COR-L47 (cell line): ENCODE measurements at places on chromosomes 12 and 14.

- no peak for DNase-seq
Observed at GRCh38 chr12:38409511-38409910, 92.9 kb downstream of the ALG10B start.

GRCh38 chr12:114342656-114343055, 63.3 kb downstream of the TBX5 start:
- no peak for DNase-seq

GRCh38 chr14:95828649-95829265, 47.9 kb upstream of the TUNAR start:
- no peak for DNase-seq

- no peak for DNase-seq
Observed at GRCh38 chr14:95510804-95511203, 5.6 kb downstream of the SYNE3 start.

GRCh38 chr12:59393506-59393905, 202.3 kb upstream of the SLC16A7 start:
- no peak for DNase-seq

GRCh38 chr12:128305336-128305892, 38.4 kb downstream of the TMEM132C start:
- no peak for DNase-seq

- no peak for DNase-seq
Observed at GRCh38 chr12:57865084-57865751, 18.7 kb upstream of the CTDSP2 start.

GRCh38 chr12:14934511-14934910, 3.8 kb downstream of the ERP27 start:
- DNase-seq = no peak

DNA sequence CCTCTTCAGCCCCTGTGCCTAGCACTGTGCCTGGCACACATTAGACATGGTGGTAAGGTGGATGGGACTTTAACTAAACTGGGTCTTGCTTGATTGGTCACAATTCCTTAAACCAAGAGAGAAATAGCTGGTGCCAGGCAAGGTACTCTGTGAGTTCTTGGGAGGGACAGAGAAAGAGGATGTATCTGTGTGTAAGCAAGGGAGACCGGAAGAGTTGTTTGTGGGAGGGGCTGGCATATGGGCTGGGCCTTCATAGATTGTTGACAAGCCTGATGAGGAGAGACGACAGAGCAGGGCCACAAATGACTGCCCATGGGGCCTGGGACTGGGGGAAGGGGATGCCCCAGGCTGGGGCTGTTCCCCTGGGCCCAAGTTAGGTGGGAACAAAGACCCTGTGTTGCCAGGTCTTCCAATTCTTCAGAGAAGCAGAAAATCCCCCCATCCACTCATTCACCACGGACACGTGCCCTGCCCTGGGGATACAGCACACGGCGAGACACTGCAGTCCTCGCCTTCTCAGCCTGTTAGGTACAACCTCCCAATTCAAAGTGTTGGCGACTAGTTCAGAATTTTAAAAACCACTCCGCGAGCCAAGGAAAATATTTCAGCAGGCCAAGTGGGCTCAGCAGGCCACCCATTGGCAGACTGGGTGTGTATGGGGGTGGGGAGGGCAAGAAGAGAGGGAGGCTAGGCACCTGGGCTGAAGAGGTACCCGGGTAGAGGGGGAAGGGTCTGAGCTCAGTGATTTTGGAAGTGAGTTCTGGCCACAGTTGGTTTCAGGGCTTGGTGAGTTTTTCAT, 11.4 kb upstream of the CYP46A1 start:
- DNase-seq = no peak

GRCh38 chr14:51828017-51828797, 32.2 kb upstream of the GNG2 start:
- no peak for DNase-seq

DNA sequence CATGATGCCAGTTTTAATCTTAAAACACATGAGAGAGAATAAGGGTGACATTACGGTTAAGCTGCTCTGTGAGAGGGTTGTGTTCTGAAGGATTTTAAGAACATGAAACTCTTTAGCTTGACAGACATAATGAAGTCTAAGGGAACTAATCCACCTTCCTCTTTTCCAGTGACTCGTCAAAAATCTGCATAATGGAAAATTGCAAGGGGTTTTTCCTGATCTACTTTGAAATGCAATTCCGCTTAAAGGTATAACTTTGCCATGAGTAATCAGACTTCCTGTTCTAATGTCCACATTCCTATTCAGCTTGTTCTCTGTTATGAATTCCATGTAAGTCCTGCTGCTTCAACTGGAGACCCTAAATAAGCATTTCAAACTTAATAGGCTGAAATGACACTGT, at the start of gene ZNF705A:
TSS of gene ZNF705A (plus strand) at position 171 of the 400 bp plus-strand sequence. CDS start 15,611 bp downstream, outside the sequence.
- DNase-seq = no peak

DNA sequence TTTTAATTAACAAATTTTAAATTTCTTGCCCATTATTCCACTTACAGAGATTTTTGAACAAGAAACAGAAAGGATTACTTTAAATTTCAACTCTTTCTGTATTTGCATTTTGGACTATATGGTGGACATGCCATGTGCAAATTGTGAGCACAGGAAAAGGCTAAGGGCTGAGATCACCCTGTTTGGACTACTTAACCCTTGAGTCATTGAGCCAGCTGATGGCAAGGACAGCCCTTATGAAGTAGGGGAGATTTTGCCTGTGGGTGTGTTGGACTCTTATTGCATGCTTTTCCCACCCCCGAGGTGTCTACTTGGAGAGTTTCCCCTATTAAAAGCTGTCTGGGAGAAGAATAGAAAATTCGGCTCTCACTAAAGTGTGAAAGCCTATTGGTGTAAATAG, 17.2 kb downstream of the DERA start:
- DNase-seq = no peak

DNA sequence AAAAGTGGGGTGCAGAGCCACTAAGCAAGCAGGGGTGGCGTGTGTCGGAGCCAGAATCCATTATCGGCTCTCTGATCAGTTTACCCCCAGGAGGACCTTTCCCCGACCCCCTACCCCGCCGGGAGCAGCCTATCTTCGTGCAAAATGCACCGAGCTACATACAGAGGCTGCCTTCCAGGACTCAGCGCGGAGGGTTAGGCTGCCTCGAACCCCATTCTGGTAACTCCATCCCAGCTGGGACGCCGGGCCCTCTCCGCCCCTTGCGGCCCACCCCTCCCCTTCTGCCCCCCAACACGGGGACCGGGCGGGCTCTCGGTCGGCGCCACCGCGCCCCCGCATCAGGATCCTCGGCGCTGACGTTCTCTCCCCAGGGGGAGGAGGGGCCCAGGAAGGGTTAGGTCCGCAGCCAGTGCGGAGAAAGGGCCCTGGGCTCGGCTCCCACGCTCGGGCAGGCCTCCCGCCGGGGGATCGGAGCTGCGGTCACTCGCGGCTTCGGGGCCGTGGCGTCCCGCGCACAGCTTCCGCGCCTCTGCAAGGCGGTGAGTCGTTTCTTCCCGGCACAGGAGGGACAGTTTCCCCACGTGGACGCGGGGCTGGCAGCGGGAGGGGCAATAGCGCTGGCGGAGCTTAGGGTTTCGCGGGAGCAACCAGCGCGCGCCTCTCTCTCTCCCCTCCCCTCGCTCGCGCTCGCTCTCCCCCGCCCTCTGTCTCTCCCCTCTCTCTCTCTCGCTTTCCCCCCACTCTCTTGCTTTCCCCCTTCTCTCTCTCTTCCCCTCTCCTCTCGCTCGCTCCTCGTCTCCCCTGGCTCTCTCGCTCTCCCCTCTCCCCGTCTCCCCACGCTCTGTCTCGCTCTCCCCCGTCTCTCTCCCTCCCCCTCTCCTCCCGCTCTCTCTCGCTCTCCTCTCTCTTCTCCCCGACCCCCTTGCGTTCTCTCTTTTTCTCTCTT, 12.5 kb upstream of the MAP3K9 start:
- peak; percentile 46 for DNase-seq

DNA sequence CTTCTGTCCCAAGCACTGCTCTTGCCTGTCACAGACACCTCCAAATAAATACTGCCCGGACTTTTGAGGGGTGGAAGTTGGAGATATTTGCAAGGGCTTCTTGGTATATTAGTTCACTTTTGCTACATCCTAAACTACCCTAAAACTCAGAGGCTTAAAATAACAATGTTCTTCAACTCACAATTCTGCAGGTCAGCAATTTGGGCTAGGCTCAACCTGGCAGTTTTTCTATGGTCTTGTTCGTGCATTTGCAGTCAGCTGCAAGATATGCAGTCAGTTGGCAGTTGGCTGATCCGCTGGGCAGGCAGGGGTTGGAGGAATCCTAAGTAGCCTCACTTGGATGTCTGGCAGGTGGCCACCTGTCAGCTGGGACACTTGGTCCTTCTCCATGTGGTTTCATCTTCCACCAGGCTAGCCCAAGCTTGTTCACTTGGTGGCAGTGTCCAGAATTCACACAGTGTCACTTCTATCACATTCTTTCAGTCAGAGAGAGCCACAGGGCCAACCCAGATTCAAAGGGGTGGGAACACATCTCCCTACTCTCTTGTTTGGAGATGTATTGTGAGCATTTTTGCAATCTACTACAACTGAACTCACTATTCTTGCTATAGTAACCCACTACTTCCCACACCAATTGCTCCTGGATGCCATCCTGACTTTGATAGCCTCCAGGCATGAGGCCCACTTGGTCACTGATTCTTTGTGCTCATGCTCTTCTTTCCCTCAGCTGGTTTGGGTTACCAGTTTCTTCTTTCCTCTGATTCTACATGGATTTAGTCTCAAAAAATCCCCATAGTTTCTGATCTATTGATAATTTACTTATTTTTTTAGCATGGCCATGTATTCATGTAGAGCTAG, 27.8 kb upstream of the CAPRIN2 start:
- no peak for DNase-seq

- DNase-seq = no peak
Observed at GRCh38 chr14:49494836-49495235, 91.3 kb downstream of the RPS29 start.

GRCh38 chr14:69044965-69045555, 66.0 kb upstream of the ACTN1 start:
- no peak for DNase-seq

GRCh38 chr12:45745861-45746277, 16.4 kb downstream of the ARID2 start:
- DNase-seq = no peak

GRCh38 chr14:25436288-25436875, 386.4 kb upstream of the STXBP6 start:
- no peak for DNase-seq

- DNase-seq = no peak
Observed at GRCh38 chr12:64452559-64453329, 824 bp downstream of the TBK1 start.

DNA sequence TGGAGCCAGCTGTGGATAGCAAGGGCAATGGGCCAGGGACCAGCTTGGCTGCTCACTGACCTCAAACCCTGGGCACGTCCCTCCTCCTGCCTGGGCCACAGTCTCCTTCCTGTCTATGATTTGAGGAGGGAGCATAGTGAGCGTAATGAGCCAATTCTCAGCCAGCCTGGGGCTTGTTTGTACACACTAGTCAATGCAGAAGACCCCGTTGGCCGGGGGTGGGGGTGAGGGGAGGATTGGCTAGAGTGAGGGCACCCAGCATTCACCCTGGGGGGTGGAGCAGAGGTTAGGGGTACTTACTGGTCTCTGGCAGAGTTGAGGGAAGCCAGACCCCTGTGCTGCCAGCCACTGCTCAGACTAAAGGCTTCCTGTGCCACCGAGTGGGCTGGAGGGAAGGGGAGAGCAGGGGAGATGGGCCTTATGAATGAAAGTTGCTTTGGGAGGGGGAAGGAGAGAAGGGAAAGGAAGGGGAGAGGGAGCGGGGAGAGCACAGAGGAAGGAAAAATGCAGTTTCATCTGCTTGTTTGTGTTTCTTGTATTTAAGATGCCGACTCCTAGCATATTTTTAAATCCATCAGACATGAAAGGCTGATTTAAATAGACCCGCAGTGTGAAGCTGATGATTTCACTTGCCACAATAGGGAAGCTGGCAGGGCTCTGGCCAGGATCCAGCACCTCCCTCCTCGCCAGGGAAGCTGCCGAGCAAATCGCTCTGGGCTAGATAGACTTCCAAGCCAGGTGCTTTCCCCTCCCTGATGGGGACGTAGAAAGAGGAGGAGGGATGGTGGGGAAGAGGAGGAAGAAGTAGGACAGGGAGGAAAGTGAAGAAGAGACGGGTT, 114.0 kb downstream of the PRMT8 start:
- DNase-seq = peak; percentile 77

- DNase-seq = no peak
Observed at GRCh38 chr12:12495536-12495935, 67.1 kb downstream of the DUSP16 start.

DNA sequence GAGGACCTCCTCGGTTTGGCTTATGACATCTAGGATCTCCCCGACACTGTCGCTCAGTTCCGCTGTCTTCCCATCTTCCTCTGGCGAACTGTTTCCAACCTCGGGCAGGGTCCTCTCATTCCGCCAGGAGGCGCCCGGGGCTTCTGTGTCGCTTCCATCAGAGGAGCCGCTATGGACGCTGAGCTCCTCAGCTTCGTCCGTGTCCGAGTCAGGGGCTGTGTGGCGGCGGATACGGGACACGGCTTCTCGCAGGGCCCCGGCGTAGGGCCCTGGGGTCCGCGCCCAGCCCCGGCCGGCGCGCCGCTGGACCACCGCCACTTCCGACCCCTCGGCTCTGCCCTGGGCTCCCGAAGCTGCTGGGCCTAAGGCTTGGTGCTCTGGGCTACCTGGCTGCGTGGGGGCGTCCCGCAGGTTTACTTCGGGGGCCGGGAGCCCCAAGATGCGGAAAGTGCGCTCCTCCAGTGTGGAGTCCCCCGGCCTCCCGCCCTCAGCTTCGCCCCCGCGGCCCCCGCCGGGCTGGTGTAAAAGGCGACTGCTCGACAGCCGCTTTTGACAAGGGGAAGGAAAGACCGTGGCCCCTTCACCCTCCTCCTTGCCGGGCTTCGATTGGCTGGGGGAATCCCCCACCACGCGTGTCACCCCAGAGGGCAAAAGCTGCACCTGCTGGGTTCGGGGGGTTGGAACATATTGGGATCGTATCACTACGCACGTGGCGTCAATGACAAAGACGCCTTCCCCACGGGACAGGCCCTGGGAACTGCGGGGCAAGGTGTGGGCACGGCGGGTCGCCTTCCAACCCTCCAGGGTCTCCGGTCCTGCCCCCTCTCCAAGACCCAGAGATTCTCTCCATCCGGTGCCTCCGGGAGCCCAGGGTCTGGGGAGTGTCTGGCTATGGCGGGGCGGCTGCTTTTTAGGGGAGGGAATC, 2.1 kb downstream of the DDN start:
- DNase-seq = peak; percentile 66

GRCh38 chr12:10260927-10261326, 46.7 kb upstream of the KLRD1 start:
- DNase-seq = no peak
